ENCODE measurements at places on chromosomes 2 and 18.
A peak's percentile ranks its signal among the peaks of the same experiment; 100 is the strongest.

DNA sequence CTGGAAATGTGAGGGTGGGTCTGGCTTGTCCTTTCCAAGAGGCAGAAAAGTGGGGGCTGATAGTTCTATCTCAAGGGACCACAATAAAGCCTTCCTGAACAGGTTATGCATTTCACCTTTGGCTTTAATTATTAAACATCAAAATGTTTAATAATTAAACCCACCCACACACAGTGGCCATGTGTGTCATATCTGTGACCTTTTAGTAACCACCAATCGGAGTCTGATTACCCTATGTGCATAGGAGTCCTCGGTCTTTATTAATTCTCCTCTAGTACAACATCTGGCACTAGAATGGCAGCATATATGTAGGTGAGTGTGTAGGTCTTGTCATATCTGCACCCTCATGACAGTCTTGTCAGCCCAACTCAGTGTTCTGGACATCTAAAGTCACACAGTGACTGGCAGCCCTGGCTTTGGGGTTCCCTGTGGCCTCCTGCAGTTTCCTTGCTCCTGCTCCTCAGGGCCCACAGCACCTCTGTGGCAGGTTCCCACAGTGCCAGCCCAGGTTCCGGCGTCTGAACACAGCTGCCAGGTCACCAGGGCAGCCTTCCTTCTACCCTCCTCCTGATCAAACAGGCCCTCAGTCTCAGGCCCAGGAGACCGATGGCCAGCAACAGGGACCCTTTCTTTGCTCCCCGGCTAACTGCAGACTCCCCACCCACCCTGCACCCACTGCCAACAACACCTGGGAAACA is 100.9 kb downstream of the MTCL1 start:
- DNase-seq: no peak

- DNase-seq: no peak
Observed at GRCh38 chr2:38586931-38587330, 15.8 kb downstream of the HNRNPLL start.

- no peak for DNase-seq
Observed at GRCh38 chr2:191682126-191682525, 4.2 kb downstream of the NABP1 start.

DNA sequence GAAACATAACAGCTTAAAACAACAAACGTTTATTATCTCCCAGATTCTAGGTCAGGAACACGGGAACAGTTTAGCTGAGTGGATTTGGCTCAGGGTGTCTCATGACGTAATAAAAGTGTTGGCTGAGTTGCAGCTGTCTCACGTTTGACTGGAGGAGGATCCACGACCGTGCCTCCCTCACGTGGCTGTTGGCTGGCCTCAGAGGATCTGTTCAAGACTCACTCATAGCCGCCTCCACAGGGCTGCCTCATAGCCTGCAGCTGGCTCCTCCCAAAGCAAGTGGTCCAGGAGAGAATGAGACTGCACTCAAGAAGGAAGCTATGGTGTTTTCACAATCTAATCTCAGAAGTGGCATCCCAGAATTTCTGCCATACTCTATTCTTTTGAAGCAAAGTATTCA is 167.1 kb downstream of the RPRM start:
- DNase-seq: no peak

- no peak for DNase-seq
Observed at GRCh38 chr2:226325526-226325925, 474.1 kb downstream of the IRS1 start.

DNA sequence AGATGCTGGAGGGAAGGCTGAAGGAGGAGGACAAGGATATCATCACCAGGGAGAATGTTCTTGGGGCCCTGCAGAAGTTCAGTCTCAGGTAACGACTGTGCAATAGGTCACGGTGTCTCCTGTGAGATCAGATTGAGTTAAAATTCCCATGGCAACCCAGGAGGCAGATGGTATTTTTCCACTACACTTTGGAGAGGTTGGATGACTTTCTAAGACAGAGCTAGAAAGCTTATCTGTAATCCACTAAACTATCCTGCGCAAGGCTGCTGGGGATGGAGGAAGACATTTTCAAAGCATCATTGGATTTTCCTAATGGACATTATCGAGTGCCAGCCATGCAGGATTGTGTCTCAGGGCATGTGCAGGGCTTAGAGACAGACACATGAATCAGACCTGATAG is 74.6 kb downstream of the ARMC9 start:
- no peak for DNase-seq

GRCh38 chr18:37084912-37085311 is 256.0 kb downstream of the KIAA1328 start:
- DNase-seq: no peak

GRCh38 chr2:118231759-118232158 is 143.5 kb downstream of the INSIG2 start:
- DNase-seq: no peak

DNA sequence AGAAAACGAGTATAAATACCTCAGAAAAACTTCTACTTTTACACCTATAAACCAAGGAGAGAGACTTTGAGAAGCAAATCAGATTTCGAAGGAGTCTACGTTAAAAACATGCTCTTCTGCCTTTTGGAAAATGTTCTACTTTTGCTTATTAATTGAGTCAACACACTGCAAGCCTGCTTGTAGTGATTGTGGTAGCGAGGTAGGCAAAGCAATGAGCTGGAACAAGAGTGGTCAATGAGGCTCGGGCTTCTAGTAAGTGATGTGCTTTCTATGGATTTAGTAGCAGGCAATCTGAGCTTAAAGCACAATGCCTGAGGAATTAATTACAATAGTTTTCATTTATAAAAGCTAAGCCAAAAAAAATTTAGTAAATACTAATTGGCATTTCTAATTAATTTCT is 103.4 kb upstream of the TFCP2L1 start:
- no peak for DNase-seq

- DNase-seq: no peak
Observed at GRCh38 chr18:77071061-77071460, 61.5 kb downstream of the MBP start.

DNA sequence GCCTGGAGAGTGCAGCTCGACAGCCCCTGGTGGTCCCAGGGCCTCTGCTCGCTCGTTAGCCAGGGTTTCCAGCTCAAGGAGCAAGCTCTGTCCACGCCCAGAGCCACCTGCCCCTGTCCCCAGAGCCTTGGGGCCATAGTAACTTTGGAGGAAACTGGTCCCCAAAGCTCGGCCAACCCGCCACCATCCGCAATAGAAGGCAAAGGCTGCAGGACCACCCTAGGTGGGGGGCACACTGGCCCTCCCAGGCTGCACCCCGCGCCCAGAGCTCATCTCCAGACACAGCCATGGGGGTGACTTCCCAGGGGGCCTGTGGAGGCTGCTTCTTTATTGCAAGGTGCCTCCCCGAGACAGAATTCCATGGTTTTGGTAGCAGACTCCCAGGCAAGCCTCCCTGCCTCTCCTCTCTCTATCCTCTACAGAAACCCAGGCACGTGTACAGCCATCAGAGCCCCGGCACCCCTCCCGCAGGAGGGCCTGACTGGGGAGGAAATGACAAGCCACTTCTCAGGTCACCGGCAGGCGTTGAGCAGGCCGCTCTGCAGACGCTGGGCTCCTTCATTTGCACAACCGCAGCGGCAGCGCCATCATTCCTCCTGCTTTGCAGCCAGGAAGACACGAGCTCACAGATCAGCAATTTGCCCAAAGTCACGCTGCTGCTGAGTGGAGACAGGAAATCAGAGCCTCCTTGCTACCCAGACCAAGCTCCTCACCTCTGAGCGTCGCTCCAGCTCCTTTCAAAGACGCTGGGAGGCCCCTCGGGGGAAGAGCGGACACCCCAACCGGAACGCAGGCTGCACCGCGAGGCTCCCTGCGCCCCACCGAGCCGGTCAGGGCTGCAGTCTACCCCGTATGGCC is 80.2 kb downstream of the NDUFA10 start:
- DNase-seq: peak; percentile 48

DNA sequence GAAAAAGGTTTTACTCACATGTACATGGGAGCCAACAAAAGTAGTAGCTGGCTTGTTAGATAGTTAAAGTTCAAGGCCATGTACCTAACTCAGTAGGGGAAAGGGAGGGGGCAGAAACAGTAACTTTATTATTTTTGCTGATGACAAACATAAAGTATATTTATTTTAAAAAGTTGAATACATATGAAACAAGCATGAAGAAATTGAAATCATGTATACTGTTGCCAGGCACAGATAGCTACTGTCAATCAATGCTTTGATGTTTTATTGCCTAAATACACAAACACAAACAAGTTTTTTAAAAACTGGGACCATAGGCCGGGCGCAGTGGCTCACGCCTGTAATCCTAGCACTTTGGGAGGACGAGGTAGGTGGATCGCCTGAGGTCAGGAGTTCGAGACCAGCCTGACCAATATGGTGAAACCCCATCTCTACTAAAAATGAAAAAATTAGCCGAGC is 7.6 kb upstream of the PSD4 start:
- DNase-seq: no peak

DNA sequence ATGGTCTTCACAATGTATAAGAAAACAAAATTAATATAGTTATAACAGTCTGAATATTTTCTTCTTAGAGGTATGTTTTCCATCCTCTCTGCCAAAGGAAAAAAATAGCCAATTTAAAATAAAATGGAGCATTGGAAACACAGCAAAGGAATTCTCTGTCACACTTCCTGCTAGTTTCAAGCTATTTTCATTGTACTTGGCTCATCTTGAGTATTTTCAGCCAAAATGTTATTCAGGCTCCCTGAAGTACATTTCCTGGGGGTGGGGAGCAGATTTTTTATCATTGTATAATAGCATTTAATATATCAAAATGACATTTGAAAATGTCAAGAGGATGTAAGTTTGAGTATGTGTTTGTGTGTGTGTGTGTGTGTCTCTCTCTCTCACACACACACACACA is 463.6 kb upstream of the REG3G start:
- no peak for DNase-seq

- peak; percentile 86 for DNase-seq
Observed at GRCh38 chr18:111306-112014, 46.9 kb upstream of the USP14 start.

DNA sequence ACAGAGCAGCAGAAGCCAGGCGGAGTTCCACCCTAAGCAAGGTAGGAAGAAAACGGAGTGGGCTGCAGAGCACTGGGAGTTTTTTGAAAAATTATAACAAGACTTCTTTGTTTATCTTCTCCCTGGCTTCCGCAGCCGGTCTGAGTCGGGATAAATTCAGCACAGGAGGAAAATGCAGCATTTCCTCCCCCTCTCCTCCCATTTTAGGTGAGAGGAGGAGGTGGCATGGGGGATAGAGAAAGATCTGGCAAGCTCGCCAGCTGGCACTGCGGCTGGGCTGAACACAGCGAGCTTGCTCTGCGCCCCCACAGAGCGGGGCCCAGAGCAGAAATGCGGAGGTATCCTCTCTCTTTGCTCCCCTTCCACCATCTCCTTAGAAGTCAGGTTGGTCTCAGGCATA is 17.7 kb upstream of the CHRNA1 start:
- DNase-seq: no peak

- peak; percentile 25 for DNase-seq
Observed at GRCh38 chr18:49024804-49025421, 74.1 kb upstream of the SMAD7 start.

DNA sequence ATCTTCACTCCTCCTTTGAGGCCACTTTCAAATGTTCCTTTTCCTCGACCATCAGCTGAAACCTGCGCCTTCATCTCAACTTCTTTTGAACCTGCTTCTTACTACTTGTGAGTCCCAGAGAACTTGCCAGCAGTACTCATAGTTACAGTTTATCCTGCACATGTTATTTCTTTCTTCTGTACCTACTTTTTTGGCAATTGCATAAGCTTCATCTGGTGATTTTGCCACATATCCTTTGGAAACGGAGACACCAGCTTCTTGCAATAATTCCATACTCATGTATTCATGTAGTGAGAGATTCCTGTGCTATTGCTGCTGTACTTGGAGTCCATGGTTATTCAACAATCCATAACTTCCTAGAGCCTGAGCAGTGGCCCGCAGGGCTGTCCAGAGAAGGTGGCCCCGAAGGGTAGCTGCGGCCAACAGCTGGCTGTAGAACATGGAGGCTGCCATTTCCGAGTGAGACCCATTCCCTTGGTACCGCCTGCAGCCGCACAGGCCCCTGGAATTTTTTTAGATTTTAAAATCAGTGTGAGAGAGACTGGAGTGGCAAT is 39.4 kb downstream of the EFR3B start:
- DNase-seq: no peak

DNA sequence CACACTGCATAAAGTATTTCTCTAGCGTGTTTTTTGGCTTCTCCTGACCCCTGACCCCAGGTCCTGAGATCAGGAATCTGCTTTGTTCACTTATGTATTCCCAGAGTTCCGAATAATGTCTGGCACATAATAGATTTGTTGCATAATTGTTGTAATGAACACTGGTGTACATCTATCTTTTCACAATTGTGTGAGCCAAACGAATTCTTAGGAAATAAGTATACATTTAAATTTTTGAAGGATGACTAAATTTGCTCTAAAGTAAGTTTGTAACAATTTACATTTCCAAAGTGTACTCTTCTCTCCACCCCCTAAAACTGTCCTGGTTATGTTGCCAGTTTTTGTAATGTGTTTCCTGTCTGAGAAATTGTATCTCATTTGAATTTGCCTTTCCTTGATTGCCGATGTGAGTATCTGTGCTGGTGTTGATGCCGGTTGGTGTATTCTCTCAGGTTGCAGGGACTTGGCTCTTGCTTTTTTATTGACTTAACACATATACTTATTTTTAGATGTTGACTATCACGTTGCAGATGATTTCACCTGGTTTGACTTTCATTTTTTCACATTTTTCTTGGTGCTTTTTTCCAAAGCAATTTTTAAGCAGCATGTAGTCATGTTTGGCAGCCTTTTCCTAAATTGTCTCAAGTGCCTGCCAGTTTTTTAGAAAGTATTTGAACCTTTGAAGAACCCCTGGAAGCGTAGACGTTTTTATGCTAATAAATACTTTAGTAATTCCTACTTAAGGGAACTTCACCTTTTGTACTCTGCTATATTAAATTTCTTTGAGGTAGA is 16.1 kb upstream of the FARP2 start:
- DNase-seq: no peak

DNA sequence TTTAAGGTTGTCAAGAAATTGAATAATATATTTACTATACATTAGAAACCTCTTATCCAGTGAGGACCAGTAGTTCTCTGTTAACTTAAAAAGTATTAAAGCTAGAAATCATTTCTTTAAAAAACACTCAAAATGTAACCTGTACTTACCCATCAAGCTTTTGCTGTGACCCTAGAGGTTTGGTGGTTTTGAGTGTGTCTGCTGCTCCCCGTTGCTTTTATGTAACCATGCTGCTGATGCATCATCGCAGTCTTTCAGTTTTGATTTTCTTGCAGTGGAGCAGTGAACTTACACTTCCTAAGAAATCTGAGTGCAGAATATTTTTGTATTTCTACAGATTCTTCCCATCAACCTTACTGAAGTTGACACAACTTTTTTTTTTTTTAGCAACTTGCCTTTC is 34.2 kb downstream of the MRPS9 start:
- DNase-seq: no peak

DNA sequence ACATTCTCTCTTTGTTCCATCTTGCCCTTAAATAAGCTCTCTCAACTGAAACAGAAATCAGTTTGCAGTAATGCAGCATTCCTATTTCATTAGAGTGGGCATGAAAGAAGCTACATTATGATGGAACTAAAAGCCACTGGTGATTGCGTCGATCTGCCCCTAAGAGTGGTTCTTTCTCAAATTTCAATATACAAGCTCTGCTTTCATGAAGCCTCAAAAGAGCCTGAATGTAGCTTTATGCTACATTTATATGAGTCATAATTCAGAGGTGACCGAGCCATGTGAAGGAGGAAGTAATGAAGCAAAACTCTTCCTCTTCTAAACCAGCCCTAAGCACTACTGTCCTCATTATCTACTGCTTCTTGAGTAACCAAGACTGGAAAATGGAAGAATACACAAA is 64.8 kb upstream of the CYTIP start:
- DNase-seq: no peak

- peak; percentile 90 for DNase-seq
Observed at GRCh38 chr18:37393945-37394609, 171.5 kb downstream of the CELF4 start.

GRCh38 chr18:51169731-51170130 is 27.8 kb downstream of the MEX3C start:
- no peak for DNase-seq

All from right forelimb (tissue), 1 donor.